Activated CD4-positive, alpha-beta T cell treated with anti-CD3 and anti-CD28 coated beads, Interleukin-2, amount 50 U/mL, for 16 hours (primary cell): ENCODE measurements at places on chromosomes 13 and 19.

DNA sequence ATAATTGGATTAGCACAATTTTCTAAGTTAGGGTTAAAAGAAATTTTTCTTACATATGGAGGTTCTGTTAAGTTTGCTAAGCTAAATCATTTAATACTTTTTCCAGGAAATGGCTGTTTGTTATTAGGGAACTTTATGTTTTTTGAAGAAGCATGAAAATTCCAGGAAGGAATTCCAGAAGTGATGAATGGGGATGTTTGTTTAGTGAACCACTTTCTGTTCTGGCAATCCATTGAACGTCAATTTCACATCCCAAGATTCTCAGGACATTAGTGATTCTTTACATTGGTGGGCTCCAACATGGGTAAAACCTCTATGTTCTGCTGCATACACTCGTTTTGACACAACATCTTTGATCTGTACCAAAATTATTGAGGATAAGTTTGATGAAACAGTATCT, 534.4 kb downstream of the IRS2 start:
- no peak for DNase-seq

- DNase-seq, result peak; percentile 91
These were observed 1.2 kb downstream of the APLP1 start for GRCh38 chr19:35869327-35870123.

- no peak for DNase-seq
These were observed 1261.0 kb upstream of the SLC10A2 start for GRCh38 chr13:104327211-104327610.

DNA sequence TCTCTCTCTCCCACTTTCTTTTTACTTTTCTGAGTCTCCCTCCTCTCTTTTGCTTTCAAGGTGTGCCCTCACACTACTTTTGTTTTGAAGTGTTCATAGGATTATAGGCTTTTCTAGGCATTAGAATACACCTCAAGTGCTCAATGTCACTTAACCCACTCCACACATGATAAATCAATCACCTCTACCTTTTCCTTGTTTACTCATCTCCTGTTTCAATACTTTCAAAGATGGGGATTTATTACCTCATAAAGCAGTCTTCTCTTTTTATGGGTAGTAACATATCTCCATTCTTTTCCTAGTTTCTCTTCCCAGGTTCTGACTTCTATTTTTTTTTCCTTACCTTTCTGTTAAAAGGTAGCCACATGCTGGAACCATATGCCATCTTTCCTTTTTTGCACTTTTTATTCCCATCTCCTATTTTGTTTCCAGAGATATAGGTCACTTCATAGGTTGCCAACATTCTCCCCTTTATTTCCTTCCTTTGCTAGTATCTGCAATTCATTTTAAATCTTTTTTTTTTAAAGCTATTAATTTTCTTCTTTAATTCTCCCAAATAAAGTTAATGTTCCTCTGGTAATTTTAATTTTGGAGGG, 137.6 kb upstream of the SLC10A2 start:
- no peak for DNase-seq

- DNase-seq, result peak; percentile 15
These were observed 6.1 kb upstream of the KANK2 start for GRCh38 chr19:11203194-11204075.

DNA sequence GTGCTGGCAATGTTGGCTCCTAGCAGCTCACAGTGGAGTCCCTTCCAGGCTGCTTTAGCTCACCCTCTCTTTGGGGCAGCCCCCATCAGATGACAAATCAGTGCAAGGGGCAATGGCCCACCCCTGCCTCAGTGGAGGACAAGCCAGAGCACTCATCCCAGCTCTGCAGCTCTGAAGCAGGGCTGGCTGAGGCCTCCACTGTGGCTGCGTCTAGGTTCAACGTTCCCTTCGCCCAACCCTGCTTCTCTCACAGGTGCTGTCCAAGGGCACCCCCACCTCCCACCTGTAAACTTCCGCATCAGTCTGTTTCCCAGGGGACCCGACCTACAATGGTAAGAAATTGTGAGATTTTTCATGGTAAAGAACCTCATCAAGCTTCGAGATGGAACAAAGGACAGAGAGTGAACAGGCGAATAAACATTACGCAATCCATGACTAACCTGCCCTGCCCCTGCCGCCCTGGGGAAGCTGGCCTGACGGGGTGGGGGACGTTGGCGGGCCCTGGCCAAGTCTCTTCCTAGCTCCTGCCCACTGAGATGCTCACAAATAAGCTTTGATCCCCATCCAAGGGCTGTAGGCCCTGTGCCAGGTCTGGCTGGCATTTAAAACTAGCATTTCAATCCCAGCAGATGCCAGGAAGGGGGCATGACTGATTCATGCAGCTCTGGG, 40.5 kb downstream of the DZIP1 start:
- no peak for DNase-seq

GRCh38 chr13:34357435-34358232, 539.7 kb downstream of the RFC3 start:
- no peak for DNase-seq

GRCh38 chr13:30787738-30788525, 52.6 kb downstream of the ALOX5AP start:
- DNase-seq, result no peak

- peak; percentile 40 for DNase-seq
These were observed 32.3 kb upstream of the GJB6 start for GRCh38 chr13:20264271-20265018.

- DNase-seq, result no peak
These were observed 6.2 kb downstream of the SULT2B1 start for GRCh38 chr19:48558018-48558684.

DNA sequence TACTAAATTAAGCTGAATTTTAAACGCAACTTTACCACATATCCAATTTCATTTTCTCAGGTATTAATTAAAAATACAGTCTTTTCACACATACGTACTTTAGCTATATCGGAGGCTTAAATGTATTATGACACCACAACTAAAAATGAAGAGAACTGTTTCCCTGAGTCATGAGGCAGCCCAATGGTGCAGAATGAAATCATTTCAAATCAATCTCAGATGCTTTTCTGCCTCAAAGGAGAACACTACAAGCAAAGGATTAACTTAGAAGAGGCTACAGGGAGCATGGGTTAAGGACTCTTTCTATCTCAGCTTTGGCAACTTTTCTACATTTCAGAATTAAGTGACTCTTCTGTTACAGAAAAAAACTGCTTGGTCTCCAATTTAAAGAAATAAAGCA, 516.3 kb upstream of the HTR2A start:
- no peak for DNase-seq

DNA sequence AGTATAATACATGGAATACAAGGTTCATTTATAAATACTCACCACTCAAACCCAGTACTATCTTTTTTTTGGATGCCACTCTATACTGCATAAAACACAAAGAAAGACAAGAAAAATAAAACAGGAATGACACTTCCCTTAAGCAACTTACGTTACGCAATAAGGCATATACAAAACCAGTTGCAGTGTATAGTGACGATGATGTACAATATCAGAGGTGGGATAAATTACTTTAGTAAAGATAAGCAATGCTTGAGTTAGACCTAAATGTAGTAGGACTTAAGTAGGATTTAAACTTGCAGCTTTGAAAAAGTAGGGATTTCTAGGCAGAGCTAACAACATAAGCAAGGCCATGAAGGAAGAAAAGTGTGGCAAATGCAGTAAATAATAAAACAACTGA, 374.9 kb downstream of the SPRY2 start:
- no peak for DNase-seq

- no peak for DNase-seq
These were observed 322.3 kb downstream of the OXGR1 start for GRCh38 chr13:96672016-96672415.

DNA sequence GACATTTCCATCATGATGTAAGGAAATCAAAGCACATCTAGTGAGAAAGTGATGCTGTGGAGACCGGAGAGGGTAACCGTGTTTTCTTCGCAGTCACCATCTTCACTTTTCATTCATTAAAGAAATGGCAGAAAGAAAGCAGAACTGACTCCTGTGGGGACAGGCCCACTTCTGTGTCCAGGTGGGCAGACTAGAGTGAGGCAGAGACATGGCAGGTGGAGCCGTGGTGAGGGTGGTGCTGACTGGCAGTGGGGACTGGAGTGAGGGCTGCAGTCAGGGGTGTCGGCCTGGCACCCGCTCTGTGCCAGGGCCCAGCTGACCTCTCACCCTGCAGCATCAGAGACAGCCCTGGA, 71.4 kb upstream of the MCF2L start:
- no peak for DNase-seq

- no peak for DNase-seq
These were observed 101.2 kb downstream of the ATP11A start for GRCh38 chr13:112790735-112791641.

DNA sequence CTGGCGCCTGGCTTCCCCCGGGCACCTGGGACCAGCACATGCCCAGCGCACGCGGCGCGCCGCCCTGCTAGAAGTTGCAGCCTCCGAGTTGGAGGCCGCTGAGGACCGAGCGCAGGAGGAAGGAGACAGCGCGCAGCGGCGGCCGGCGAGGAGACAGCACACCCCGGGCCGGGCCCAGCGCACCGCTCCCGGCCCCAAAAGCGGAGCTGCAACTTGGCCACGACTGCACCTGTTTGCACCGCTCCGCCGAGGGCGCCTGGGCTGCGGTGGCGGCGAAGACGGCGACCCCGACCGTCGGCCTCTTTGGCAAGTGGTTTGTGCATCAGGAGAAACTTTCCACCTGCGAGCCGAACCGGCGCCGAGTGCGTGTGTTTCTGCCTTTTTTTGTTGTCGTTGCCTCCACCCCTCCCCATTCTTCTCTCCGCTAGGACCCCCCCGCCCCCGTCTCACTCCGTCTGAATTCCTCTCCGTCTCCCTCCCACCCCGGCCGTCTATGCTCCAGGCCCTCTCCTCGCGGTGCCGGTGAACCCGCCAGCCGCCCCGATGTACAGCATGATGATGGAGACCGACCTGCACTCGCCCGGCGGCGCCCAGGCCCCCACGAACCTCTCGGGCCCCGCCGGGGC, at the start of gene SOX1:
Gene SOX1, plus strand, starts transcription at position 34 of the 626 bp plus-strand sequence. Its CDS starts 510 bp downstream, at position 544.
- no peak for DNase-seq

DNA sequence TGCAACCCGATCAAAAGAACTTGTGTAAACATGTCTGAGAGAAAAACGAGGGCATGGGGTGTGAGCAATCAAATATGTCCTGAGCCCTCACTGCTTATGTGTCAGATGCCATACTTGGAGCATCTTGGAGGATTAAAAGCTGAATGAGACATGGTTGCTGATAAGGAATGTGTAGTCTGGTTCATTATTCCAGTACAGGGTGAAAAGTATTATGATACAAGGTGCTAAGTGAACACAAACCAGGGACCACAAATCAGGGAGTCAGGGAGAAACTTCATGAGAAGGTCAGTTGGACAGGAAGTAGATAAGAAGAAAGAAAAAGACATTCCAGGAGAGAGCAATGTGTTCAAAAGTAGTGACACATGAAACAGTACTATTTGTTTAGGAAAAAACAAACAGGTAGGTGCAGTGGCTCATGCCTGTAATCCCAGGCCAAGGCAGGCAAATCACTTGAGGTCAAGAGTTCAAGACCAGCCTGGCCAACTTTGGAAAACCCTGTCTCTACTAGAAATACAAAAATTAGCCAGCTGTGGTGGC, 2.0 kb upstream of the RCBTB1 start:
- DNase-seq, result no peak

DNA sequence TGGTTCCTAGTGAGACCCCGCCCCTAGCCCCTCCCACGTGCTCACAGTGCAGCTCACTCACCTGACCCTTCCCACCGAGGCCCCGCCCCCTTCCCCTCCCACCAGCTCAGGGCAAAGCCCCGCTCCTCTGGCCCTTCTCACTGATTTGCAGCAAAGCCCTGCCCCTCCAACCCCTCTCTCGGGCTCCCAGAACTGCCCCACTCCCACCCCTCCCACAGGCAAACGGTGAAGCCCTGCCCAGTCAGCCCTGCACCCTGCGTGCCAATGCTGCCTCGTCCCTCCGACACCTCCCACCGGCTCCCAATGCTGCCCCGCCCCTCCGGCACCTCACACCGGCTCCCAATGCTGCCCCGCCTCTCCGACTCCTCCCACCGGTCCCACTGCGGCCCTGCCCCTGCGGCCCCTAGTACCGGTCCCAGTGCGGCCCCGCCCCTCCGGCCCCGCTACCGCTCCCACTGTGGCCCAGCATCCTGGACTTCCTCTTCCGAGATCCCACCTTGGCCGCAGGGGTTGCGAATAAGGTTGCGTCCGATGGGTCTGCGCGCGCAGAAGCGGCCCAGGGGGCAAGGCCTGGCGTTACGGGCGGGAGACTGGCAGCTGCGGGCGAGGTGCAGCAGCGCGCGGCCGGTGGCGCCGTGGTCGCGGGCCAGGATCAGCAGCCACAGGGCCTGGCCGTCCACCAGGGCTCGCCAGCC, 834 bp downstream of the FBXO27 start:
- DNase-seq, result peak; percentile 77

- peak; percentile 50 for DNase-seq
These were observed at the start of gene MAST1 for GRCh38 chr19:12838182-12838885. Gene MAST1 (plus strand): TSS chr19:12838515. CDS start chr19:12838573, 58 bp downstream.

GRCh38 chr19:15971224-15971780, 22.5 kb downstream of the OR10H4 start:
- no peak for DNase-seq

DNA sequence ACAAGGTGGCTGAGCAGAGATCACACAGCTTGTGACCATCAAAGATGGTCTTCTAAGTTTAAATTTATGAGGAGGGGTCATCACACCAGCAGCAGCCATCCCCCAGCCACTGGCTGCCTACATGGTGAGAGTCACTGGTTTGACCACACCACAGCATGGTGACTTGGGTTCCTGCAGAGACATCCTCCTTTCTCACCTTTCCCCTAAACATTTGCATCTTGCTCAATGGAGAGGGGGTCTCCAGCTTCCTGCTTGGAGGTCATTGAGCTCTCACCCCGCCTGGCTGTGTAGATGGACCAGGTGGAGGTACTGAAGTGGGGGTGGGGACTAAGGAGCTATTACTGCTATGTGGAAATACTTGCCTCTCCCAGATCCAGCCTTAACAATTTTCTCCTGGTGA, 247.6 kb upstream of the ARGLU1 start:
- no peak for DNase-seq

DNA sequence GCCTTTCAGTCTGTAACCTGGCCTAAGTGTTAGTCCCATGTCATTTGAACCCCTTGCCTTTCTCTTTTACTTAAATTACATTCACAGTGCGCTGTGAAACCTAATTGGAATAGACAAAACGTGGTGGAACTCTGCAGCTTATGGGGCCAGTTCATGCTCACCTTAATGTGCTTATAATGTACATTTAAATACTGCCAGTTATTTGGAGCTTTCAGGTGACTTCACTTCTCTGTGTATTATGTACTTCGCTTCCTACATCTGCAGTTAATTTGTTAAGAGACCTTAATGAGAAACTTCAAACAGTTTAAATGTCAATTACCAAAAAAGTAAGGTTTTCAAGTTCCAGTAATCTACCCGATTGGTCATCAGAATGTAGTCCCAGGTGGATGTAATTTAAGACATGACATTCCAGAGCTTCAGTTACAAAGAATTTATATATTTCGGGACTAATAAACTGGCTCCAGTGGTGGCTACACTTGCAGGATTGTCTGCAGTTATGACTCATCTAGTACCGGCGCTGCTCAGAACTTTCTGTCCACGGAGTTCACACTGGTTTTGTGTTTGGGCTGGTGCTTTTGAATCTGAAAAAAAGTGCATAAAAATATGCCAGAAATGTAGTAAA, 125.3 kb downstream of the TM9SF2 start:
- no peak for DNase-seq
